SIG-M5 (cell line): ENCODE measurements at places on chromosomes 12 and 14.

DNA sequence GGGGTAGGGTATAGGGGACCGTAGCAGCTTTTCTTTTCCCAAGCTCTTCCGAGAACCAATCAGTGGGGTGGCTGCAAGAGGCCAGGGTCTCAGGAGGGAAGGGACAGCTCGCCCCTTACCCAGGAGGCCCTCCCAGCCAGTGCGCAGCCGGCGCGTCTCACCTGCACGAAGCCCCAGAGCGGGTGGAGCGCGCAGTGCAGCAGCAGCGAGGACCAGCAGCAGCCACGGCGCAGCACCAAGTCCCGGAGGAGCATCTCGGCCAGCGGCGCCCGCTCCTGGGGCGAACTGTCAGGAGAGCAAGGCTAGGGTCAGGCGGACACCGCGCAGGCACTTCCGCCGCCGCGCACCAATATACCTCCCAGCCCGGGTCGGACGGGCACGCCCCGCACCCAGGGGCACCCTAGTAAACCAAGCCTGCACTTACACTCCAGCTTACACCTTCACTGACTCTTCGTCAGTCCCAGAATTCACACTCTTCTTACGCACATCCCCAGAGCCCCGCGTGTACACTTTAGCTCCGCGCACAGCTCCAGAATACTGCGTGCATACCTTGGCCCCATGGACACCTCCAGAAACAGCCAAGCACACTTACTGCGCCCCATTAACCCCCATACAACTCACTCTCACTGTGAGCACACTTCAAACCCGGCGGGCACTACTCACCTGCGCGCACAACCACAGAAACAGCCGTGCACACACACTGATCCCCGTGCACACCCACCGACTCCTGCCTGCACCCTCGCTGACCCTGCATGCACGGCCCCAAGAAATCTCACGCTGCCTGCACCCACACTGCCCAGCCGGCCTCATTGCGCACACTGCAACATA lies 606 bp downstream of the PRIMA1 start:
- DNase-seq: no peak

DNA sequence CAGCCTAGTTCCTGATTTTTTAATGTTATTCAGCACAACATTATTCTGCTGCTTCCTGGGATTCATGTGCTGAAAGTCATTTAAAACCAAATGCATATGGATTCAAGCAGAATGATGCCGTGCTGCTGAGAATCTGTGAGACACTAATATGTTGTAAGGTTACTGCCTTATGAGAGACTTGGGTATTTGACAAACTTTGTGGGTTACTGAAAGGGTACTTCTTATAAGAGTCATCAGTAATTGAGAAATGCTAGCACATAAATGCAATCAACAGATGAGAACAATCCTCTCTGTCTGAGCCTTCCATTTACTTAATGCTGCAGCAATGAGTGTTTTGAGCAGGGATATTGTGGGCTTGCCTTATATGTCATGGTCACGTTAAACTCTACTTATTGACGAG lies 175.7 kb downstream of the NPAS3 start:
- DNase-seq: no peak

DNA sequence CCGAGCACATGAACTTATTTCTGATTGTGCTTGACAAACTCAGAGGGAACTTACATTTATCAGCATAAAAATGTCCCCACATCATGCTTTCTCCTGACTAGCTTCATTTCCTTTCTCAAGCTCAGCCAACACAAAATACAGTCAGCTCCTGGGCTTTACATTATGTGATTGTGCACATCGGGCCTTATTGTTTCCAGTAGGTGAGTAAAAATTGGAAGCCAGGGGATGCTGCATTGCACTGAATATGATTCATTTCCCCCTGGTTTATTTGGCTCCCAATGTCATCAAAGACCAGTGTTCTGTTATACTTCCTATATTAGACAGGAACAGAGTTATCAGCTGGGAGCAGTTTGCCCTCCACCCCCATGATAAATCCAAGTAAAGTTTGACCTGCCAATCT lies 521.8 kb downstream of the RMST start:
- DNase-seq: no peak

- no peak for DNase-seq
Observed at GRCh38 chr12:131862994-131863710, 31.3 kb upstream of the ULK1 start.

GRCh38 chr14:54489731-54490444 lies 1.1 kb upstream of the GMFB start:
- no peak for DNase-seq

- DNase-seq: no peak
Observed at GRCh38 chr14:93142854-93143652, 27.3 kb upstream of the ITPK1 start.

- DNase-seq: no peak
Observed at GRCh38 chr12:93453633-93454032, 11.9 kb upstream of the UBE2N start.

DNA sequence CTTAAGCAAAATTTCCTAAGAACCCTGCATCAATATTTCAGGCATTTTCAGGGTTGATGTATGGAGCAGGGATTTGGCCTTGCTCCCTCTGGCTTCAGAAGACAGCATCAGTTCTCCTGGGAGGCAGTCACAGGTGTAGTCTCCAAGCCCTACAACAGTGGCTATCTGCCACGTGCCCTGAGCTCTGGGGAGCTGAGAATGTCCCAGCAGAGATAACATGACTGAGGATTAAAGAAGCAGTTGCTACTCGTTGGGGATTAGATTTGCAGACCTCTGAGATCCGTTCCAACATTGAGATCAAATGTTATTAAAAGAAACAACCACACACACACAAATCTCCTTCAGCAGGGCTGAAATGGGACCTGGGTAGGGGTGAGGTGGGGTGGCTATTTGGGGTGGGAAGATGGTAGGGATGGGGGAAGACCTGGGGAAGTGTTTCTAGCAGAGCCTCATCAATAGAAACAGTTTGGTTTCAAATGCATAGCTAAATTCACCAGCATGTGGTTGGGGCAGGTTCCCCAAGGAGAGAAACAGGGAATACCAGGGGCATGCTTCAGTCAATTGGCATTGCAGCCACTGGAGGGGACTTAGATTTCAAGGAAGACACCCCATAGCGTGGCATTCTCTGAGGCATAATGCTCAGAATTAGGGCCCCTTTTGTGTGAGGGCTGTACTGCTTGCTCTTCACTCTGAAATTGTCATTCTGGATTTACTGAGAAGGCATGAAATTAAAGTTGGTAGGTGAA lies 15.2 kb upstream of the FAM234B start:
- no peak for DNase-seq

DNA sequence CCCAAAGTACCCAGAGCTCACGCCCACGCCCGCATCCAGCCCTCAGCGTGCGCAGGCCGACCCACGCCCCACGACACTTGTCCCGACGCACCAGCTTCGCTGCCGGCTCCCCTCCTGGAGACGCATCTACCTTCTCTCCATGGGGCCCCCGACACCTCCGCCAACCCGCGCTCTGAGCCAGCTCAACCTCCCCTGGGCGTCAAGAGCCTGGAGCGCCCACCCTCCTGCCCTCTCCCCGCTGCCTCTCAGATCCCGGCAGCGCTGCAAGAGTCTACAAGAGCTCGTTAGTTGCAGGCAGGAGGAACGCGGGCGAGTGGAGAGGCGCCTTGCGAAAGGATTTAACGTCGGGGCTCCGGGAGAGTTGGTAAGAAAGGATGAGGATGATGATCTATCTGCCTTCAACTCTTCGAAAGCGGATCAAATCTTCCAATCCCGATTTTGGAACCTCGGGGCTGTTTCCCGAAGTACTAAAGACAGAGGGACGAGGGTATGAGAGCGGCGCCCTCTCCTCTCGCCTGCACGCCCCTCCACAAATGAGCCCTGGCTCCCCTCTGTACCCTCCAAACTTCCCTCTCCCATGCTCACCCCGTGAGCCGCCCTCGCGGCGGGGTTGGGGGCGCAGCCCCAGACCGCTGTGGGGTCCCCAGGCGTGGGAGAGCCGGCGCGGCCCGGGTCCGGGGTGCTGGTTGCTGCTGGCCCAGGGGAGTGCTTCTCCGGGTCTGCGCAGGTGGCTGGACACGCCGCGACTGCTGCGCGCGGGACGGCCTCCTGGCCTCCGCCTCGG lies 979 bp downstream of the LTBP2 start:
- no peak for DNase-seq

- DNase-seq: no peak
Observed at GRCh38 chr12:16473610-16474326, 126.3 kb downstream of the MGST1 start.

- no peak for DNase-seq
Observed at GRCh38 chr12:87142342-87142741, 886.2 kb upstream of the MGAT4C start.

- no peak for DNase-seq
Observed at GRCh38 chr14:95701846-95702221, 12.1 kb downstream of the TCL1A start.

DNA sequence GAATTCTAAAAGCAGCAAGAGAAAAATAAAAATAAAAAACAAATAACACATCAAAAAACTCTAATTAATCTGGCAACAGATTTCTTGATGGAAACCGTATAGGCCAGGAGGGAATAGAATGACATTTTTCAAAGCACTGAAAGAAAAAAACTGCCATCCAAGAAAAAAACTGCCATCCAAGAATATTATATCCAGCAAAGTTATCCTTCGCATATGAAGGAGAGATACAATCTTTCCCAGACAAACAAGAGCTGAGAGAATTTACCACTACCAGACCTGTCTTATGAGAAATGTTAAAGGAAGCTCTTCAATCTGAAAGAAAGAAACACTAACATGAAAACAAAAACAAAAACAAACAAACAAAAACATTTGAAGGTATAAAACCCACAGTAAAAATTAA lies 214.8 kb downstream of the EMP1 start:
- DNase-seq: no peak

- no peak for DNase-seq
Observed at GRCh38 chr14:103908580-103908979, 19.7 kb upstream of the TDRD9 start.

DNA sequence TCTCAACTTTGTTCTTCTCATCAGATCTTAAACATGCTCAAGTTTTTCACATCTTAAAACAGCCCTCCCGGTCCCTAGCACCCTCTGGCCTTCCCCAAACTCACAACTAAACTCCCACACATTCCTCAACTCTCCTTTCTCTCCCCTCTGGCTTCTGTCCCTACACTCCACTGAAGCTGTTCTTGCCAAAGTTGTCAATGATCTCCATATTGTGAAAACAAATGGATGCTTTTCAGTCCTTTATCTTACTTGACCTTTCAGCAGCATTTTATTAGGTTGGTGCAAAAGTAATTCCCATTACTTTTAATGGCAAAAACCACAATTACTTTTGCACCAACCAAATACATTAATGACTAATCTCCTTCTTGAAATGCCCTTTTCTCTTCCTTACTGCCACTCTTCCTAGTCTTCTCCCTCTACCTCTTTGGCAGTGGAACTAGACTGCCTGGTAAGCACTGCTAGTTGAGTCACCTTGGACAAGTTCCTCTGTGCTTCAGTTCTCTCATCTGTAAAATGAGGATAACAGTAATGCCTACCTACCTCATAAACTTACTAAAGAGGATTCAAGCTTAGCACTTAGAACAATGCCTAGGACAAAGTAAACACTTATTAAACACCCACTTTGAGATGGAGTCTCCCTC lies 16.0 kb downstream of the CERS5 start:
- DNase-seq: no peak

DNA sequence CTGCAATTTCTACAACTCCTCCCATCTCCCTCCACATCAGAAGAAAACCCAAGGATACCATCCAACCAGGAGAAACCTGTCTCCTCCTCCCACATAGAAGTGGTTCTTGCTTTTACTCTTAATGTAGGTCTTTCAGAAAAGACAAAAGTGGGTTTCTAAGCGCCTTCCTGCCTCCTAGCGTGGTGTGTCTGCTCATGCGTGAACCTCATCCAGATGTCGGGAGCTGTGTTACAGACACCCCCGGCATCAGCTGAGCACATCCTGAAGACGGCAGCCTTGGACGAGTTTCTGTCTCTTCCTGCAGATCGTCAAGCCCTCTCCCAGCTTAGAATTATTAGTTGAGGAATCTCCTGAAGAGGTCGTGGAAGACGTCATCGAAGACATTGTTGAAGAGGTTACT lies 9.5 kb downstream of the LRRC43 start:
- DNase-seq: no peak

- DNase-seq: no peak
Observed at GRCh38 chr12:4665236-4665635, 16.3 kb downstream of the NDUFA9 start.

- DNase-seq: no peak
Observed at GRCh38 chr14:96711559-96712267, 85.5 kb upstream of the VRK1 start.

DNA sequence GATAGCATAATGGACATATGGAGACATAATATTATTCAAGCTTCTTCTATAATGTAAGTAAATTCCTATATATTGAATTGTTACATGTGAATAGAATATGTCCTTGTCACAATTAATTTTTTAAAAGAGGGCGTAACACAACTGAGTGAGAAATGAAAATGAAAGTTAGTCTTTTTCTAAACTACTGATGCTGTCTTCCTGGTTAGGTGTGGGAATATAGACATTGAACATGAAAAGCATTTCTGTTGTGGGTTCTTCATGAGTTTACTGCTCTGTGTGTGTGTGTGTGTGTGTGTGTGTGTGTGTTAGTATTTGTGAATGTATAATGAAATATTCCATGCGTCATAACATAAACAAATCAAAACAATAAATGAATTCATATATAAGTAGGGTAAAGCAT lies 40.5 kb upstream of the RTL1 start:
- DNase-seq: no peak

DNA sequence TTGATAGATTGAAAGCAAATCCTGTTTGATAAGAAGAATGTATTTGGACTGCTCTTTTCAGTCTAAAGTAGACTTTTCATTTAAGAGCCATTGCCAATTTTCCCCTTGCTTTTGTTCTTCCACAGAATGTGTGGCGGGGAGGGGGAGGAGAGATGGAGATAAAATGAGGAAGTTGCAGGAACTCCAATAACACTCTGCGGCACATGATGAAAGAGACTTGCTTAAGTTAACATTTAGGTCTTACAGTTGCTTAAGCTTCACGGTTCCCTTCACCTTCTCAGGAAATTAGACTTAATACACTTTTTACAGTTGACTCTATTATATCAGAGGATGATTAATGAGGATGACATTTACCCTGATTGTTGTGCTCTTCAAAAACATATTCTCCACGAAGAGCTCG lies 537.3 kb downstream of the TMTC2 start:
- peak; percentile 42 for DNase-seq

DNA sequence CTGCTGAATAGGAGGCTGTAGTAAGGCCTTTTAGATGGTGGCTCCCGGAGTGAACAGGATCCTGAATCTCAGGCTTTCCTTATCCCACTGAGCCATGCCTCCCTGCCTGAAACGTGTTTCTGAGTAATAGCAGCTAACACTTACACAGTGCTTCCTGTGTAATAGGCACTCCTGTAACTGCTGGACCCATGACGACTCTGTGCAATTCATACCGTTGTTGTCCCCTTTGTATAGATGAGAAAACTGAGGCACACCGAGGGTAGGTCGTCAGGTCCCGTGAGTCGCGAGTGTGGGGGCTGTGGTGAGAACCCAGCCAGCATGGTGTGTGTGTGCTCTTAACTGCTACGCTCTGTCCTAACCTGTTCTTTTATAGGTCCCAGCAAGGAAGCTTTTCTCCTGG lies 193.6 kb downstream of the CACNA1C start:
- DNase-seq: no peak

GRCh38 chr14:57009585-57010515 lies 199.6 kb upstream of the OTX2 start:
- DNase-seq: no peak

- DNase-seq: no peak
Observed at GRCh38 chr12:121903202-121903601, 14.6 kb downstream of the PSMD9 start.

GRCh38 chr14:59310633-59311032 lies 122.2 kb downstream of the DAAM1 start:
- DNase-seq: no peak

GRCh38 chr12:7016958-7017571 lies 1.2 kb downstream of the LPCAT3 start:
- DNase-seq: no peak

- no peak for DNase-seq
Observed at GRCh38 chr12:8697120-8697475, 693 bp upstream of the RIMKLB start.
